Smooth muscle cell of the umbilical artery (primary cell): ENCODE measurements at places on chromosomes 3 and 15. TPM values are rescaled to one million over a fixed set of nuclear protein-coding genes. Genes with fewer than 3 reads are reported as not detected.

SPTBN5 gene
- 0.59 and 1.8 TPM in 2 replicates for total RNA-seq

HCN4 gene
- not detected in 2 replicates for total RNA-seq

ARNT2 gene
- total RNA-seq: 1.8 and 3.8 TPM in 2 replicates

CMTM7 gene
- 1.8 and 7.2 TPM in 2 replicates for total RNA-seq

BTD gene
- 28.3 and 57.0 TPM in 2 replicates for total RNA-seq

EPHA3 gene
- 4.2 and 17.0 TPM in 2 replicates for total RNA-seq

SAXO2 gene
- 0.05 and 1.2 TPM in 2 replicates for total RNA-seq

BRPF1 gene
- 12.8 and 20.5 TPM in 2 replicates for total RNA-seq

WDR72 gene
- not detected in 2 replicates for total RNA-seq

PIK3CA gene
- total RNA-seq: 44.5 and 51.6 TPM in 2 replicates

CYP8B1 gene
- total RNA-seq: not detected in 2 replicates
